ENCODE measurements at places on chromosomes 3 and 15. TPM values are rescaled to one million over a fixed set of nuclear protein-coding genes. Genes with fewer than 3 reads are reported as not detected.

Gene TRIM42
- not detected for total RNA-seq

Gene PTPRG
- 52.6 TPM for total RNA-seq

Gene RBM15B
- 31.0 TPM for total RNA-seq

Gene MAP6D1
- total RNA-seq = 3.3 TPM

Gene MUC20
- 2.0 TPM for total RNA-seq

Gene RARB
- total RNA-seq = 28.5 TPM

Gene CYP8B1
- total RNA-seq = not detected

Gene AMIGO3
- not detected for total RNA-seq

Gene ARID3B
- total RNA-seq = 3.7 TPM

Gene SENP8
- total RNA-seq = 6.1 TPM

Gene ZFAND6
- total RNA-seq = 151 TPM

Gene SPG11
- 73.0 TPM for total RNA-seq

Gene PLCL2
- 122 TPM for total RNA-seq

Gene AADACL2
- total RNA-seq = not detected

Gene RTP1
- 0.41 TPM for total RNA-seq

Gene CLEC3B
- total RNA-seq = 24.1 TPM

Gene SAMD7
- total RNA-seq = not detected

Gene ARHGEF26
- total RNA-seq = 4.1 TPM

Gene GP9
- not detected for total RNA-seq

Gene SLC24A1
- 1.6 TPM for total RNA-seq

Gene LTK
- not detected for total RNA-seq

Gene A4GNT
- not detected for total RNA-seq

Gene MAGEL2
- total RNA-seq = 2.4 TPM

Gene CCDC13
- total RNA-seq = 2.4 TPM

Gene ISLR
- 12.6 TPM for total RNA-seq

Gene MKRN2
- total RNA-seq = 35.5 TPM

Gene GOLGA6L10
- 2.0 TPM for total RNA-seq

Gene GRM2
- total RNA-seq = 6.5 TPM

Gene PGBD4
- total RNA-seq = 4.5 TPM

Gene ZNF660
- 11.8 TPM for total RNA-seq

Gene CP
- not detected for total RNA-seq

Gene NECTIN3
- 157 TPM for total RNA-seq

Gene PLIN1
- under 0.01 TPM for total RNA-seq

Gene NR1I2
- 0.82 TPM for total RNA-seq

Gene SAXO2
- total RNA-seq = 4.1 TPM

Gene PPCDC
- 3.7 TPM for total RNA-seq

Gene LCTL
- total RNA-seq = 0.41 TPM

Gene IL5RA
- total RNA-seq = under 0.01 TPM

Gene TMEM108
- 18.3 TPM for total RNA-seq

Gene BNC1
- total RNA-seq = 0.41 TPM

Gene SLCO2A1
- under 0.01 TPM for total RNA-seq

Gene TRH
- 4.1 TPM for total RNA-seq

Gene SAMMSON
- not detected for total RNA-seq
